ENCODE measurements at places on chromosomes 5 and 9.

GRCh38 chr5:157387683-157388093 lies 72.3 kb upstream of the NIPAL4 start:
- peak; percentile 56 for DNase-seq

GRCh38 chr5:92003806-92004205 lies 620.7 kb upstream of the ARRDC3 start:
- no peak for DNase-seq

- no peak for DNase-seq
Observed at GRCh38 chr5:179339081-179339480, 6.2 kb downstream of the ADAMTS2 start.

DNA sequence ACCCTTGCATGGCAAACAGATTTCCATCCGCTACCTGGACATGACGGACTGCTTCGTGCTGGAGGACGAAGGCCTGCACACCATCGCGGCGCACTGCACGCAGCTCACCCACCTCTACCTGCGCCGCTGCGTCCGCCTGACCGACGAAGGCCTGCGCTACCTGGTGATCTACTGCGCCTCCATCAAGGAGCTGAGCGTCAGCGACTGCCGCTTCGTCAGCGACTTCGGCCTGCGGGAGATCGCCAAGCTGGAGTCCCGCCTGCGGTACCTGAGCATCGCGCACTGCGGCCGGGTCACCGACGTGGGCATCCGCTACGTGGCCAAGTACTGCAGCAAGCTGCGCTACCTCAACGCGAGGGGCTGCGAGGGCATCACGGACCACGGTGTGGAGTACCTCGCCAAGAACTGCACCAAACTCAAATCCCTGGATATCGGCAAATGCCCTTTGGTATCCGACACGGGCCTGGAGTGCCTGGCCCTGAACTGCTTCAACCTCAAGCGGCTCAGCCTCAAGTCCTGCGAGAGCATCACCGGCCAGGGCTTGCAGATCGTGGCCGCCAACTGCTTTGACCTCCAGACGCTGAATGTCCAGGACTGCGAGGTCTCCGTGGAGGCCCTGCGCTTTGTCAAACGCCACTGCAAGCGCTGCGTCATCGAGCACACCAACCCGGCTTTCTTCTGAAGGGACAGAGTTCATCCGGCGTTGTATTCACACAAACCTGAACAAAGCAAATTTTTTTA lies 242.9 kb downstream of the MARCHF11 start:
- no peak for DNase-seq

DNA sequence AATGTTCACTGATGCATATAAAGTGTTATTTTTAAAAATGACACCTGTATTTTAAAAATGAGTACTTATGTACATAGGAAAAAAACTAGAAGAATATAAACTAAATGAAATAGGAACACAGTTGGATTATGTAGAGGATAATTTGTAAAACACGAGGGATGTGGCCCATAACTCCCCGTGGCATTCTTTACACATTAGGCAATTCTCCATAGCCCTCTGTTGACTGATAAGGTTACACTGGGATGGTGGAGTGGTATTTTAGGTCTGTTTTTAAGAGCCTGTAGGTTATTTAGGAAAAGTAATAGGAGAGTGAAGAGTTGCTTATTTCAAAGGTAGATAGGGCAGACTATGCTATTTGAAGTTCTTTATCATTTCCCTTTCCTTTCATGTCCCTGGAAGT lies 1.8 kb downstream of the CAVIN4 start:
- DNase-seq: no peak

DNA sequence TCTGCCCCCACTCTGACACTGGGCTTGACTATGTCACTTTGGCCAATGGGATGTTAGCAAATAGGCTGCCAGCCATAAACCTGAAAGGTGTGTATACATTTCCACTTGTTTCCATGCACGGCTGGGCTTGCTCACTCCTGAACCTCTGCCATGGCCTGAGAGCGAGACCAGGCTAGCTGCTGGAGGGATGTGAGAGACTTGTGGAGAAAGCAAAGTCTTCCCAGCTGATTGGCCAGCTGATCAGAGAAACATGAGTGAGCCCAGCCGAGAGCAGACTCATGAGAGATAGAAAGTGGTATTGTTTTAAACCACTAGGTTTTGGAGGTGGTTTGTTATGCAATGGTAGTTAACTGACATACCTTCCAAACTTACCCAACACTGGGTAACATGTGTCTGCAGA lies 13.9 kb downstream of the FAM193B start:
- no peak for DNase-seq

- peak; percentile 42 for DNase-seq
Observed at GRCh38 chr9:128558431-128559310, 6.3 kb downstream of the SPTAN1 start.

- no peak for DNase-seq
Observed at GRCh38 chr5:133063965-133064364, 12.2 kb downstream of the HSPA4 start.

DNA sequence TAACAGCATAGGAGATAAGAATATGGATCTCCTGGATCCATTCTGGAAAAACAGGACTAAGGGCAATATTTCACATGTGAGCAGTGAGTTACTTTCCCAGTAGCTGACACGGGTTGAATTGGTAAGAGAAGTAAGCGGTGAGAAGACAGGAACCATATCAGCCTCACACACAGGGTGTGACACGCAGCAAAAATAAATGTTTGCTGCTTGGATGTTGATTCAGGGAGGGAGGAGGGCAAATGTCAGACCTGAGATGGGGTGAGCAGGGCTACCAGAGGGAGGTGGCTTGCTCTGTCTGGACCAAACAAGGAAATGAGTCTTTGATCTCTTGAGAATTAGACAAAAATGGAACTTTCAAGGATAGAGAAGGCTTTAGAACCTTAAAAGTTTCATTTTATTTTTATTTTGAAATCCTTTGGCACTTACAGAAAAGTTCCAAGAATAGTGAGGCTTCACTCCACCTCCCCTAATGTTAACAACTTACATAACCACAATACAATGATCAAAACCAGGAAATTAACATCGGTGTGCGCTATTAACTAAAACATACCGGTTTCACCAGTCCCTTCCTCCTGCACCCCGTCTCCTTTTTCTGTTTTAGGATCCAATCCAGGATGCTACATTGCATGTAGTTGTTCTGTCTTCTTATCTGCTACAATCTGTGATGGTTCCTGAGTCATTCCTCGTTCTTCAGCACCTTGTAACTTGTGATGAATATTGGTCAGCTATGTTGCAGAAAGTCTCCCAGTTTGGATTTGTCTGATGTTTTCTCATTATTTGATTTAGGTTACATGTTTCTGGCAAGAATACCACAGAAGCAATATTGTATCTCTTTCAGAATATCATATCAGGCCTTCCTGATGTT lies 20.5 kb upstream of the ARHGEF28 start:
- no peak for DNase-seq

- DNase-seq: no peak
Observed at GRCh38 chr9:137075275-137075775, 2.0 kb upstream of the UAP1L1 start.

All from urothelium cell line (cell line).